ENCODE measurements at places on chromosomes 7 and 10.

GRCh38 chr7:72336632-72337389, 75.3 kb downstream of the CALN1 start:
- no peak for DNase-seq

DNA sequence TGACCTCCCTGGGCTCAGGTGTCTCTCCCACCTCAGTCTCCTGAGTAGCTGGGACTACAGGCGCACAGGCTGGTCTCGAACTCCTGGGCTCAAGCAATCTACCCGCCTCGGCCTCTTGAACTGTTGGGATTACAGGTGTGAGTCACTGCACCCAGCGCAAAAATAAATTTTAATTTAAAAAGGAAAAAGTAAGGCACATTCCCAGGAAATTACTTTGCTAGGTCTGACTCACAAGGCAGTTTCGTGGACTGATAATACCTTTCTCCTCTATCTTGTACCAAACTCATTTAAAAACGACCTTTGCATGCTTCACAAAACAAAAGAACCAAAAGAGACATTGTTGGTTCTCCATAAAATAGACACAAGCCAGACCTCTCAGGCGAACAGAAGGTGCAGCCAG, 29.7 kb downstream of the PARP12 start:
- no peak for DNase-seq

DNA sequence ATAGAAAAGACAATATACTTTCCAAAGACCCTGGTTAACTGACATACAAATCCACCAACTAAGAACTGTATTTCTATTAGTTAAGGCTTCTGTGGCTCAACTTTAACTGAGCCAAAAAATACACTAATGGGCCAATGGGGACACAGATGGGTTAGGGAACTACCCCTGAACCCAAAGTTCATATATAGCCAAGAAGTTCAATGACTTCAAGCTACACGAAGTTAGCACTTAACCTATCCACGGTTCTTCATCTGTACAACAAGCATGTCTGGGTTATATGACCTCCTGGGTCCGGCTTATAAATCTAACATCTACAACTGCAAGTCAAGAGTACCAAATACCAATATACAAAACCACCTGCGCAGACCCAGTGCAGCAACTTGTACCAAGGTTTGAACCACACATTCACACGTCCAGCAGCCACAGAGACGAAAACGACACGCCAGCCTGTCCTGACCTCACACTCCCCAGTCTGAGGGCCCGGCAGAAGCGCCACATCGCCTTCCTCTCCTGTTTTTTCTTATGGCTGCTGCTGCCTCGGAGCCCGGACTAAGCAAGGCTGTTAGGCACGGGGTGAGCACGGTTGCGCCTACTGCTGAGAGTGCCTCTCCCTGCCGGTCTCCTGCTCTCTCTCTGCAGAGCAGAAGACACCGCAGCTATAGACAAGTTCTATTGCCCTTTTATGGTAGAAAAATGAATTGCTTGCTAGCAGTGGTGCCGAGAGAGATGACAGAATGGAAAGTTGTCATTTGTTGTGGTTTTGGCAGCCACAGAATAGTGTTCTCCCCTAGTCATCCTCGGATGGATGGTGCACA, 86.3 kb downstream of the RNF216 start:
- DNase-seq: no peak

DNA sequence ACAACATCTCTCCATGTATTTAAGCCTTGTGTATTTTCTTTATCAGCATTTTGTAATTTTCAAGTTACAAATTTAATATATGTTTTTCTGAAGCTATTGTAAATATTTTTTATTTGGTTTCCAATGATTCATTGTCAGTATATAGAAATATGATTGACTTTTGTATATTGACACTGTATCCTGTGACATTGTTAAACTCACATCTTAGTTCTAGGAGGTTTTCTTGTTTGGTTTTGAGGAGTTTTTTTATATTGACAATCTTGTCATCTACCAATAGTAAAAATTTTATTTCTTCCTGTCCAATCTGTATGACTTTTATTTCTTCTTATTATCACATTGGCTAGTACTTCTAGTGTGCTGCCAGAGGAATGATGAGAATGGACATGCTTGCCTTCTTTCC, 393.7 kb downstream of the GPAM start:
- DNase-seq: no peak

GRCh38 chr10:89640241-89640640, 4.8 kb downstream of the PANK1 start:
- DNase-seq: no peak

DNA sequence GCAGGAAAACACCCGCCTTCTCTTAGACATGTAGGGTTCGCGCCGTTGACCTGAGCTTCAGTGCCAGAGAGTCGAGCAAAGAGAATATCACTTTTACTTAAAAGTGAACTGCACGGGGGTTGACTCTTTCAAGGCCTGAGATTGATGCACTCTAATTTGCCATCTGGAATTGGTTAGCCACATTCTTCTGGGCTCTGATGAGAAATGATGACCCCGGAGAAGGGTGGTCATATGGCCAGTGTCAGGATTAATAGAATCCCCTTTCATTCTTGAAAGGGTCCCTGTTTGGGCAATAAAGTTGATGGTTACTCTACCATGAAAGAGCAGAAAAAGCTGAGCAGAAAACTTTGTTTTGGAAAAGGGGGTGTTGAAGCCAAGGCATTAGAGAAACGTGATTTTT, 31.2 kb downstream of the GRK5 start:
- DNase-seq: no peak

DNA sequence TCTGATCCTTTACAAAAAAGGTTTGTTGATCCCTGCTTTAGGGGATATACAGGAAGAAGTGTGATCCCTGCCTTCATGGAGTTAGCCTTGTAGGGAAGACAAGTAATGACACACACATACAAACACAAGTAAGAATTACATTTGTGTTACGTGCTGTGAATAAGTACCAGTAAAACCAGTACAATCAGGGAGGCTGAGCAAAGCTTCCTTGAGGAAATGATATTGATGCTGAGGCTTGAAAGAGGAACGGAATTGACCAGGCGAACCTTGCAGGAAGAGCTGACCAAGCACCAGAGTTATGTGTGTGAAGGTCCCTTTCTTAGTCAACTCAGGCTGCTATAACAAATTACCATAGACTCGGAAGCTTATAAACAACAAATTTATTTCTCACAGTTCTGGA, 83.6 kb upstream of the CACUL1 start:
- DNase-seq: no peak

GRCh38 chr7:154928136-154929005, 74.6 kb downstream of the PAXIP1 start:
- no peak for DNase-seq

DNA sequence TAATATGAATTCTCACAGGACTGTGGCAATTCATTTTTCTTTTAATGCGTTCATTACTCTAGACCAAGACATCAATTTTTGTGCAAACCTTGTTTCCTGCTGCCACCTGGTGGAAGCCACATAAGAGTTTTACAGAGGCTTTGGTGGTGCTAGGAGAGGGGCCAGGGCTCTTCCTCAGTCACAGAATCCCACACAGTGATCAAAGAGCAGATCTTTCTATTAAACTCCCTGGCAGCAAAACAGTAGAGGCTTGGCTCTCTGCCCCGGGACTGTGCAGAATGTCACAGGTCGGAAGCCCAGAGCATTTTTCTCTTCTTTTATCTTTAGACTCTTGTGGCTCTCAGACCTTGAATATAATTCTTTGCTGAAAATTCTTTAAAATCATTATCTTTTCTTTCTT, 506.4 kb upstream of the C7orf33 start:
- peak; percentile 82 for DNase-seq

DNA sequence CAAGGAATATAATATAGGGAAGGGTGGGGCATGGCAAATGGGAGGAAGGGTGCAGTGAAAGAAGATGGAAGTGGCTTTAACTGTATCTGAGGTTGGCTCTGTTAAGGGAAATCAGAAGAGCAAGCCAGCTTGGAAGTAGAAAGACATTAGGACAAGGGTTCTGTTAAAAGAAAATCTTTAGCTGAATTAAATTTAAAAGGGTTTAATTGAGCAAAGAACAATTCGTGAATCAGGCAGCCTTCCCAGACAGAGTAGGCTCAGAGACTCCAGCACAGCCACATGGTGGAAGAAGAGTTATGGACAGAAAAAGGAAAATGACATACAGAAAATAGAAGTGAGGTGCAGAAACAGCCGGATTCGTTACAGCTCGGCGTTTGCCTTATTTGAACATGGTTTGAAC, 42.0 kb downstream of the FAM13C start:
- DNase-seq: no peak

GRCh38 chr10:71314028-71314693, 4.9 kb upstream of the SLC29A3 start:
- DNase-seq: peak; percentile 29

GRCh38 chr10:129761197-129761972, 202.7 kb downstream of the EBF3 start:
- DNase-seq: no peak

DNA sequence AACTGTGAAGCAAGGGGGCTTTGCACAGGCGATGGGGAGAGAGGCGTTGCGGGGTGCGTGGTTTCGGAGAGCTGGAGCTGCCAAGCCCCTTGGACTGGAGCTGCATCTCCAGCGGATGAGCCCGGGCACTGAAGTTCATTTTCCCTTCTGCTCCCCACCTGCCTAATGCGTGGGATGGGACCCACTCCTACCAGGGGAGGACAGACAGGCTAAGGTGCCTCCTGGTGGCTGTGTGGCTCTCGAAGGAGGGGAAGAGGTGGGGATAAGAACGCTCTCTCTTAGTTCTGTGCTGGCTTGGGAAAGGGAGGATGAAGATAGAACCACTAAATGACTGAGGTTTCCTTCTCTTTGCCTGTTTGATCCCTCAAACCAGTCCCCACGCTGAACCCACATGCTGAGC, 177.6 kb upstream of the PITRM1 start:
- DNase-seq: no peak

- DNase-seq: no peak
Observed at GRCh38 chr7:98934267-98934666, 55.9 kb downstream of the TRRAP start.

GRCh38 chr7:28348636-28349035, 63.7 kb upstream of the CREB5 start:
- no peak for DNase-seq
